Type B pancreatic cell (in vitro differentiated cells): ENCODE measurements at places on chromosomes 2 and 18. TPM values are rescaled to one million over a fixed set of nuclear protein-coding genes. Genes with fewer than 3 reads are reported as not detected.

Gene DGKD
- total RNA-seq: 32.2 and 72.5 TPM in 2 replicates

Gene HOXD3
- 25.4 TPM in 1 of 2 replicates, not detected in the other for total RNA-seq

Gene EMILIN2
- 3.6 and 9.4 TPM in 2 replicates for total RNA-seq

Gene SCG2
- total RNA-seq: 75.1 and 347 TPM in 2 replicates

Gene LYG2
- not detected in 2 replicates for total RNA-seq

Gene CNTNAP5
- 3.3 and 5.0 TPM in 2 replicates for total RNA-seq

Gene PLEKHH2
- 0.81 and 3.5 TPM in 2 replicates for total RNA-seq

Gene SCN1A
- total RNA-seq: 0.19 and 2.6 TPM in 2 replicates

Gene AMER3
- 3.9 and 10.9 TPM in 2 replicates for total RNA-seq

Gene CXCR1
- total RNA-seq: not detected in 2 replicates

Gene CCDC85A
- 2.1 and 5.4 TPM in 2 replicates for total RNA-seq

Gene AGPS
- total RNA-seq: 32.8 and 52.1 TPM in 2 replicates

Gene ANTXR1
- total RNA-seq: 32.3 and 69.5 TPM in 2 replicates

Gene FEV
- total RNA-seq: 12.5 and 51.1 TPM in 2 replicates

Gene SLC5A7
- 0.36 and 2.2 TPM in 2 replicates for total RNA-seq

Gene UGT1A5
- total RNA-seq: not detected in 2 replicates

Gene APOB
- 19.6 and 70.3 TPM in 2 replicates for total RNA-seq

Gene TMEM178A
- 3.1 and 9.3 TPM in 2 replicates for total RNA-seq

Gene STARD6
- total RNA-seq: not detected in 2 replicates

Gene PID1
- 0.79 and 0.92 TPM in 2 replicates for total RNA-seq

Gene MATN3
- total RNA-seq: 0.45 and 3.0 TPM in 2 replicates

Gene CTDSP1
- total RNA-seq: 96.4 and 112 TPM in 2 replicates

Gene TTC32
- 14.0 and 19.0 TPM in 2 replicates for total RNA-seq

Gene HOXD4
- 37.0 TPM in 1 of 2 replicates, not detected in the other for total RNA-seq

Gene MEP1B
- 1.7 and 2.7 TPM in 2 replicates for total RNA-seq

Gene TMEM200C
- total RNA-seq: 3.0 and 26.1 TPM in 2 replicates

Gene LAMA3
- 9.4 and 15.3 TPM in 2 replicates for total RNA-seq

Gene LHCGR
- total RNA-seq: 0.40 and 0.92 TPM in 2 replicates

Gene COL3A1
- total RNA-seq: 282 and 1,124 TPM in 2 replicates

Gene TFPI
- total RNA-seq: 9.6 and 12.2 TPM in 2 replicates

Gene PLGLB2
- 3.4 and 5.1 TPM in 2 replicates for total RNA-seq

Gene RAB1A
- 128 and 201 TPM in 2 replicates for total RNA-seq

Gene CTIF
- total RNA-seq: 37.9 and 48.5 TPM in 2 replicates

Gene L3MBTL4
- 2.2 and 4.6 TPM in 2 replicates for total RNA-seq

Gene FBXO48
- total RNA-seq: 1.00 and 2.0 TPM in 2 replicates

Gene BOD1L2
- not detected in 2 replicates for total RNA-seq

Gene TLX2
- total RNA-seq: 0.67 and 2.9 TPM in 2 replicates

Gene TSGA10
- 7.4 and 10.9 TPM in 2 replicates for total RNA-seq

Gene AFF3
- 8.3 and 29.2 TPM in 2 replicates for total RNA-seq

Gene ASAP2
- 45.6 and 49.6 TPM in 2 replicates for total RNA-seq

Gene RBM43
- 3.8 and 5.1 TPM in 2 replicates for total RNA-seq

Gene PROKR1
- 0.10 and 0.41 TPM in 2 replicates for total RNA-seq

Gene CRYGC
- total RNA-seq: not detected in 2 replicates

Gene CDH19
- 0.05 and 0.36 TPM in 2 replicates for total RNA-seq

Gene ABCG8
- 0.31 TPM in 1 of 2 replicates, not detected in the other for total RNA-seq

Gene SP140L
- 6.6 and 13.7 TPM in 2 replicates for total RNA-seq

Gene DOK6
- 5.4 and 7.3 TPM in 2 replicates for total RNA-seq

Gene DNAH7
- total RNA-seq: 1.4 and 7.5 TPM in 2 replicates

Gene DTYMK
- total RNA-seq: 32.7 and 66.7 TPM in 2 replicates

Gene ATOH8
- 1.8 and 13.7 TPM in 2 replicates for total RNA-seq

Gene CYS1
- 0.79 and 0.94 TPM in 2 replicates for total RNA-seq

Gene SH3BP4
- total RNA-seq: 42.6 and 49.5 TPM in 2 replicates
